ENCODE measurements at places on chromosomes 1 and 21.
A peak's percentile ranks its signal among the peaks of the same experiment; 100 is the strongest.

GRCh38 chr1:219553934-219554502 is 58.9 kb downstream of the ZC3H11B start:
- DNase-seq = no peak

- DNase-seq = no peak
Measured at GRCh38 chr1:212607913-212608391, 609 bp upstream of the ATF3 start.

GRCh38 chr1:24295535-24295934 is 23.6 kb upstream of the GRHL3 start:
- DNase-seq = no peak

DNA sequence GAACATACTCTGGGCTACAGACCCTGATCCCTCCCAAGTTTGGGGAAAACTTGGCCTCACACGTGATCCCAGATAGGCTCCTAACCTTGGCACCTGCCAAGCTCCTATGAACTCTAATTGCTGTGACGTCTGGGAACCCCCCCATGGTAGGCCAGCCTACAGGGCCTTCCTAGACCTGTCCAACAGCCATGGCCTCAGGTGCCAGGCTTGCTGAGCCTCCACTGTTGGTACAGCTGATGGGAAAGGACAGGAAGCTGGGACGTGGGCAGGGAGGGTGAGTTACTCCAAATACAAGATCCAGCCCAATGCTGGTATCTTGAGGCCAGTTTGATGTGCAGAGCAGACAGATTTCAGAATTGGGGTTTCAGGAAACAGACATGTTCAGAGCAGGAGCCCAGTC is 19.1 kb downstream of the SMIM12 start:
- DNase-seq = no peak

GRCh38 chr1:110853135-110853534 is 19.8 kb upstream of the CD53 start:
- DNase-seq = no peak

GRCh38 chr1:112934577-112934976 is 21.4 kb downstream of the SLC16A1 start:
- no peak for DNase-seq

GRCh38 chr1:150751443-150751842 is 14.1 kb downstream of the CTSS start:
- no peak for DNase-seq

DNA sequence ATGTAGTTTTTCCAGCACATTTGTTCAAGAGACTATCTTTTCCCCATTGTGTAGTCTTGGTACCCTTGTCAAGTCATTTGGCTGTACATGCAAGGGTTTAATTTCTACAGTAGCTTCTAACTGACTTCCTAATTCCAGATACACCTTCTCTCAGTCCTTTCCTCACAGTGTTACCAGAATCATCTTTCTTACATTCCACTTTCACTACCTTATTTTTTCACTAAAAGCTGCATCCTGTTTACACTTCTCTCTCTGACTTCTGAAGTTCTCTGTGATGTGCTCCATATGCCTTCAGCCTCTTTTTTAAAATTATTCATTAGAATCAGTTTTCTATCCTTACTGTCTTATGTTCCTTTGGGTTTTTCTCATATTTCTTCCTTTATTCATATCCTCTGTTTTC is 57.1 kb upstream of the RWDD3 start:
- DNase-seq = no peak

DNA sequence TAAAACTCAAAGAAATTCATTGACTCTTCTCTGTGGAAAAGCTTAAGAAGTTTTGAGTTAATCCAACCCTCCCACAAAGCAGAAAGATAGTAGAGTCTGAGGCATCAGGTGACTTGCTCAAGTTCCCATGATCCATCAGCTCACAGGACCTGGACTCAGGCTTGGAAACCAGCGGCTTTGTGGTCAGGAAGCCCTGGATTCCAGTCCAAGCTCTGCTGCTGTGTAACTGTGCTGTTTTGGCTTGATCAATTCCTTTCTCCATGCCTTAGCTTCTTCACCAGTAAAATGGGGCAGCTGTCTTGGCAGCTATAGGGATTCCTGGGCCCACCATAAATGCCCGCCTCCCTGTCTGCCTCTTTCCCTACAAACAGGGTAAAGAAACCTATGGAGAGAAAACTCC is 180.2 kb downstream of the HIVEP3 start:
- no peak for DNase-seq

DNA sequence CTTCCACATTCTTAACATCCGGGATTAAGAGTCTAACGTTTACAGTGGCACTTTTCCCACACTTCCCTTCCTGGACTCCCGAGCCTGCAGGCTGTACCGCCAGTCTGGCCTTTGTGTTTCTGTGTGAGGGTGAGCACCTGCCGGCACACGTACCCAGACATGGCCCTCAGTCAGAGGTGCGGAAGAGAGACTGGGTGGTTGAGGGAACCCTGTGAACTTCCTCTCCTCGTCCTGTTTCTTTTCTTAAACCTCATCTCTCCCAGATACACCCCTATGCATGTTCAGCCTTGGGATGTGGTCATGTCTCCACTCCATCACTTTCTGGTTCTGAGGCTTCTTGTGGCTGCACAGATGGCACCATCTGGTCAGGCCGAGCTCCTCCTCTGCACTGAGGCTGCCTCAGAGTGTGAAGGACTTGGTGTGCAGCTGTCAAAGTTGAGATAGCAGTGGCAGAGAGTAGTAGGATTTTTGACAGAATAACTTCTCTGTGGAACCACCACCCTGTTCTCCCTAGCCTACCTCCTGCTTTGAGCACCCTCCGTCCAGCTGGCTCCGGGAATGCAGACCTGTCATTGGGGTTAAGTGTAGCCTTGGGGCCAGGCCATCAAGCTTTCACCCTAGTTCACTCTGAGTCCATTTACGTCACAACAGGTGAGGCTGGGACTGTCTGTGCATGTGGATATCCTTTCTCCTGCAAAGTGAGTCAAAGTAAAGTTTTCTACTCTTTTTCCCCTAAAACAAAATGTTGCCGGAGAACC is 31.4 kb downstream of the VASH2 start:
- DNase-seq = no peak

GRCh38 chr21:38915546-38915945 is 109.8 kb downstream of the ETS2 start:
- DNase-seq = no peak

GRCh38 chr1:217373761-217374701 is 256.9 kb downstream of the GPATCH2 start:
- DNase-seq = no peak

DNA sequence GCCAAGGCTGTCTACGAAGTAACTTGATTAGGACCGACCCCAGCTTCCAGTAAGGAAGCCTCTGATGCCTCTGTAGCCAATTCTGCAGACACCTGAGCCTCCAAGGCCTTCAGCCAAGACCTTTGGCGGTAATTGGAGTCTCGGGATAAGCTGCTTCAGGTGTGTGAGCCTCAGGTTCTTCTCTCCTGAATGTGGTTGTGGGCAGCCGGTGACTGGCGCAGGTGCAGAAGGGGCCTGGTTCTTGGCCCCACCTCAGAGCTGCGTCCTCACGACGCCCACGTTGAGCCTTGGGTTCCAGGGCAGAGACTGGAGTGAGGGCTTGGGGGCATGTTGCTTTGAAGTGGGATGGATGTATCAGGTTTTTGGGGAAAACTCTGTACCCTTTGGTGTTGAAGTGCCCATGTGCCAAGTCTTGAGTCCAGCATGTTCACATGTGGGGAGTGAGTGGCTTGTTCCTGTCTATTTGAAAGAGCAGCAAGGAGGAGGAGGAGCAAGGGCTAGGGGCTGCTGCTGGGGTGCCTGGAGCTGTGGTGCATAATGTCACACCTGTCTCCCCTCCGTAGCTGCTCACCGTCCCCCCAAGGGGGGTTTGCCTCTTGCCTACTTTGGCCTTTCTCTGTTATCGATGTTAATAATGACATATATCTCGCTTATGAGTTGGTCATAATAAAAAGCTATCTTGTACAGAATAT is 1.4 kb downstream of the PSEN2 start:
- DNase-seq = no peak

GRCh38 chr1:70441392-70442035 is 30.4 kb downstream of the CTH start:
- no peak for DNase-seq

DNA sequence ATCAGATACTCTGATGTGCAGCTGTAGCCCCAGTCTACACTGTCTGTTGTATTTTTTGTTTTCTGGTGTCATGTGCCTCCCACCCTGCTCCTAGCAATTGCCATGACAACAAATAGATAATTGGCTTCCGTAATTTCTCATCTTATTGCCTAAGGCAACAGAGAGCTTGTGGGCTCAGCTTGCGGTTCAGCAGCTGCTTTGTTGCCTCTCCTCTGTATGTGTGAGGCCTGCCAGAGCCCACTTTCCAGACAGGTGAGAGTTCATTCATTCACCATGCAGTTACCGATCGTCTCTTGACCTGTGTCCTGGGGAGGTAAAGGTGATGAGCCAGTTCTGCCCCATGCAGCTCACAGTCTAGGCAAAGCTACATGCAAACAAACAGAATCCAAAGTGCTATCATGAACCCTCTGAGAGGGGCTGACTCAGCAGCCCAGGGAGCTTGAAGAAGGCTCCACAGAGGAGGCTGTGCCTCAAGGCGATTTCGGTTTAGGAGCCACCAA is 11.9 kb downstream of the LGALS8 start:
- DNase-seq = no peak

- no peak for DNase-seq
Measured at GRCh38 chr1:204829133-204829825, 41.4 kb upstream of the NFASC start.

GRCh38 chr1:172948457-172948856 is 102.3 kb downstream of the TNFSF18 start:
- no peak for DNase-seq

DNA sequence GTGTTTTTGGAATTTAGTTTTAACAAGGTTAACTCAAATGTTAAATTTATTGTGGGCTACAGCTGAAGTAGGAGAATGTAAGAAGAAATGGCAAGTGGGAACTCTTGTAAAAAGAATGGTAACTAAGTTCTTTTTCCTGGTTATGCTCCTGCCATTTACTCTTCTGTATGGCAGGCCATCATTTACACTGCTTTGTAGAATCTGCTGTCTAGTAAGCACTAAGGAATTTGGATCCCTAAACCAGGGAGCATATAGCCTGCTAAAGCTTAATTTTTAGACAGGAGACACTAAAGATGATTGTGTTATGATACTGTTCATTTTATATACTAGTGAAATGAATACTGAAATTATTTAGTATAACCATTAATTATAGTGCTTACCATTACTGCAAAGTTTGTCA is 85.3 kb downstream of the CAMTA1 start:
- no peak for DNase-seq

DNA sequence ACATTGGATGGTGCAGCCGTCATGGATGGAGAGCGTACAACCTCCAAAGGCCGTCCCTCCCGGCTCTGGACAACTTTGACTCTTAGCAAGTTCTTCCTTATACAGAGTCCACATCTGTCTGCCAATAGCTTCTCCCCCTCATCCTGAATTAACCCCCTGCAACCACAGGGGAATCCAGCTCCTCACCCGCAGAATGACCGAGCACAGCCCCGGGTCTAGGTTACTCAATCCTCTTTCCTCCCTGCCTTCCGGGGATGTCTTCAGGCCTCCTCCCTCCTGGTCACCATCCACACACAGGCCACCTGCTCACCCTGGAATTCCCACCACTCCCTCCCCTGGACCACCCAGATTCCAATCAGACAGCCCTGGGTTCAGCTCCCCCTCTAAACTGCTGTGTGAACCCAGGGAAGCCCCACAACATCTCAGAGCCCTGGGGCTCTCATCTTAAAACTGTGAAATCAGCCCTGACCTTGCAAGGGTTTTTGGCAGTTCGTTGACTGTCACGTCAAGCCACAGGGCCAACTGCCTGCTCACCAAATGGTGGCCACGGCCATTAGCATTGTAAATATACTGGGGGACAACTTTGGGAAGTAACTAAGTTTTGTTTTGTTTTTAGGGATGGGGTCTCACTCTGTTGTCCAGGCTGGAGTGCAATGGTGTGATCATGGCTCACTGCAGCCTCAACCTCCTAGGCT is 54.2 kb downstream of the HSPG2 start:
- DNase-seq = no peak

DNA sequence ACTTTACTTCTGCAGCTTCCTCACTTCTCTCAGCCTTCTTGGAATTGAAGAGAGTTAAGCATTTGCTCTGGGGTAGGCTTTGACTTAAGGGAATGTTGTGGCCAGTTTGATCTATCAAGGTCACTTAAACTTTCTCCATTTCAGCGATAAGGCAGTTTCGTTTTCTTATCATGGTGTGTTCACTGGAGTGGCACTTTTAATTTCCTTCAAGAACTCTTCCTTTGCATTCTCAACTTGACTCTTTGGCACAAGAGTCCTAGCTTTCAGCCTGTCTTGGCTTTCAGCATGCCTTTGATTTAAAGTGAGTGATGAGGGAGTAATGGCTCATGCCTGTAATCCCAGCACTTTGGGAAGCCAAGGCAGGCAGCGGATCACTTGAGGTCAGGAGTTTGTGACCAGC is 38.7 kb downstream of the HS2ST1 start:
- peak; percentile 15 for DNase-seq

- no peak for DNase-seq
Measured at GRCh38 chr1:2236695-2237677, 8.9 kb downstream of the SKI start.

GRCh38 chr1:98323906-98324358 is 337.6 kb upstream of the SNX7 start:
- DNase-seq = no peak

- no peak for DNase-seq
Measured at GRCh38 chr1:94953107-94953506, 26.2 kb upstream of the CNN3 start.

DNA sequence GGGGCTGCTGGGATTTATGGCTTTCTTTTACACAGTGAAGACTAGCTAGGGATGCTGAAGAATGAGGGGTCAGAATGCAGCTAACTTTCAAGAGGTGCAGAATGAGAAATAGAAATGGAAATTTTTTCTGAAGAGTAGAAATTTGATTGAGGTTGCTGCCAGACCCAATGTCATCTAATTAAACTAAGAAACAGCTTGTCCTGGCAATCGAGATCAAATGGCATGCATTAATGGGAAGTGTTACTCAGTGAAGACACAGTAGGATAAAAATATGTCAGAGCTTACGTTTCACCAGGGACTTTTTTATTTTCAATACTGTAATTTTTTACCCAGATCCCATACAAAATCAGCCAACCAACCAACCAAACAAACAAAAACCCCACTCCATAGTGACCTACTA is 306.0 kb downstream of the GRIK1 start:
- DNase-seq = no peak

DNA sequence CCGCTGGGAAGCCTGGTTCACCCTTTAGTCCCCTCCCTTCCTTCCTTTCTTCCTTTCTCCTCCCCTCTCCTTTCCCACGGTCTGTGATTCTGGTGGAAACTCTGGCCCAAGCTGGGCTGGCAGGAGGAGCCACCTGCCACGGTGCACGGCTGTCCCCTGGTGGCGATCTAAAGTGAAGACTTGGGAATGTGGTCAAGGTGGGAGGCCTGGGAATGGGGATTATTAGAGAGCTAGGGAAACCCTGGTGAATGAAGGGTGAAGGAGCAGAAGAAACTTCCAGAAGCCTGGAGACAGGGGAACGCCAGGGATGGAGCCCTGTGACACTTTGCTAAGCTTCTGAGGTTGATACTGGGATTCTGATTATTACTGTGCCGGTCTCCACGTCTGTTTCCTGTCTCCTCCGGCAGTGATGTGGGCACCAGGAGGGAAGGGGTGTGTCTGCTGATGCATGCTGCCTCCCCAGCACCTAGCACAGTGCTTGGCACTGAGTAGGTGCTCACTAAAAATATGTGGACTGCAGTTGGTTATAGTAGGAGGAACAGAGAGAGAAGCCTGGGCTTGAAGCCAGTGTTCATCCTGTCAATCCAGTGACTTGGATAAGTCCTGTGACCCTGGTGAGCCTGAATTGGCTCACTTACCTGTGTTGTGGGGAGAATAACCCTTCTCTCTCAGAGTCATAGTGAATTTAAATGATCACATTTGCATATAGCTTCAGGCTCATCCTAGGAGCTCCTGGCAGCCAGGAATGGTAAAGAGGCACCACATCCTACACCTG is 71.2 kb upstream of the NBPF3 start:
- DNase-seq = no peak

GRCh38 chr1:12457771-12458170 is 160.2 kb downstream of the DHRS3 start:
- no peak for DNase-seq

All from CMK (cell line).